Smooth muscle cell of the pulmonary artery (primary cell): ENCODE measurements at places on chromosomes 12 and 14. TPM values are rescaled to one million over a fixed set of nuclear protein-coding genes. Genes with fewer than 3 reads are reported as not detected.

The FAM181A gene
- not detected in 2 replicates for total RNA-seq

The DEGS2 gene
- total RNA-seq = 0.07 and 0.26 TPM in 2 replicates

The TAOK3 gene
- total RNA-seq = 34.1 and 46.1 TPM in 2 replicates

The C12orf50 gene
- total RNA-seq = not detected in 2 replicates

The FAM90A1 gene
- total RNA-seq = 0.13 TPM in 1 of 2 replicates, not detected in the other

The LRP1-AS gene
- total RNA-seq = 0.20 TPM in 1 of 2 replicates, not detected in the other

The PLA2G1B gene
- total RNA-seq = not detected in 2 replicates

The NIN gene
- total RNA-seq = 25.9 and 28.0 TPM in 2 replicates

The KLRD1 gene
- 0.50 and 0.65 TPM in 2 replicates for total RNA-seq

The HOXC10 gene
- not detected in 2 replicates for total RNA-seq

The ZFHX2 gene
- 0.52 and 0.83 TPM in 2 replicates for total RNA-seq

The EGLN3 gene
- total RNA-seq = 1.7 and 2.2 TPM in 2 replicates

The LRRK2 gene
- total RNA-seq = 5.1 and 12.3 TPM in 2 replicates
